ENCODE measurements at places on chromosomes 5 and 9. TPM values are rescaled to one million over a fixed set of nuclear protein-coding genes. Genes with fewer than 3 reads are reported as not detected.

GRCh38 chr5:27328480-27328879, 290.1 kb upstream of the CDH9 start:
- no peak for DNase-seq

The COL23A1 gene
- polyA plus RNA-seq = 1.6 TPM

The INSL6 gene
- not detected for polyA plus RNA-seq

The CYLC2 gene
- not detected for polyA plus RNA-seq

GRCh38 chr5:2514484-2514883, 237.0 kb downstream of the IRX2 start:
- DNase-seq = no peak

The MARVELD2 gene
- 6.2 TPM for polyA plus RNA-seq

- no peak for DNase-seq
Measured at GRCh38 chr5:127056896-127057295, 16.4 kb downstream of the C5orf63 start.

GRCh38 chr5:67771221-67771620, 444.3 kb upstream of the PIK3R1 start:
- DNase-seq = no peak

DNA sequence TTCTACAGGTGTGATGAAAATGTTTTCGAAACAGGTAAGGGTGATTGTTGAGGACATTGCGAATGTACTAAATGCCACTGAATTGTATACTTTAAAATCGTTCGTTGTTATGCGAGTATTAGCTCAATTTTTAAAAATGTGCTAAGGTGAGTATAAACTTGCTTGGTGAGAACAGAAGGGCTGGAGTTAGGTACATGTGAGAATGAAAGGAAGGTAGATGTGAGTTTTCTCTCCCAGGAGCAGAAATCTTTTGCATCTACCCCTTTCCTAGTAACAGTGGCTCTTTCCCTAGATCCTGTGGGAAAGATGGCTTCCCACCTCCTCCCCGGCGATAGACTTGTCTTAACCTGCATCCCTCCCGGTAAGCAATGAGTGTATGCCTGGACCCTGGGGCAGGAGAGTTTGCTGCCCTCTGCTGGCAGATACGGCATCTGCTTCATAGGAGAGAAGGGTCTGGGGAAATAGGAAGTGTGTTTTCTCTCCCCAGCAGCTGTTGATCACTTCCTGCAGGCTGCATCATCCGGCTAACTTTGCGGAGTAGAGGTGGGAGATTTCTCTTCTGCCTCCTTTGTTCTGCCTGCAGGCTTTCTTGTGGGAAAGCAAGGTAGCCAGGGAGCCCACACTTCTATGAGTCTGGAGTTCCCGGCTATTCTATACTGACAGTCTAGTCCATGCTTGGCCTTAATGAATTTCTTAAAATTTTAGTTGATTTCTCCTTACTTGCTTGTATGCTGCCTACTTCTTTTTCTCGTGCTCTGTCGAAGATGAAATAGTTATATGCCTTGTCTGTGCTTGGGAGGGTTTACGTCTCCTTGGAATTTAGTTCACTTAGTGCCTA, 373.3 kb upstream of the SEMA6A start:
- peak; percentile 76 for DNase-seq

- peak; percentile 65 for DNase-seq
Measured at GRCh38 chr9:101387871-101388506, 3.2 kb upstream of the BAAT start.

- DNase-seq = no peak
Measured at GRCh38 chr9:122336866-122337555, 33.8 kb upstream of the PTGS1 start.

The DMRT3 gene
- polyA plus RNA-seq = not detected

DNA sequence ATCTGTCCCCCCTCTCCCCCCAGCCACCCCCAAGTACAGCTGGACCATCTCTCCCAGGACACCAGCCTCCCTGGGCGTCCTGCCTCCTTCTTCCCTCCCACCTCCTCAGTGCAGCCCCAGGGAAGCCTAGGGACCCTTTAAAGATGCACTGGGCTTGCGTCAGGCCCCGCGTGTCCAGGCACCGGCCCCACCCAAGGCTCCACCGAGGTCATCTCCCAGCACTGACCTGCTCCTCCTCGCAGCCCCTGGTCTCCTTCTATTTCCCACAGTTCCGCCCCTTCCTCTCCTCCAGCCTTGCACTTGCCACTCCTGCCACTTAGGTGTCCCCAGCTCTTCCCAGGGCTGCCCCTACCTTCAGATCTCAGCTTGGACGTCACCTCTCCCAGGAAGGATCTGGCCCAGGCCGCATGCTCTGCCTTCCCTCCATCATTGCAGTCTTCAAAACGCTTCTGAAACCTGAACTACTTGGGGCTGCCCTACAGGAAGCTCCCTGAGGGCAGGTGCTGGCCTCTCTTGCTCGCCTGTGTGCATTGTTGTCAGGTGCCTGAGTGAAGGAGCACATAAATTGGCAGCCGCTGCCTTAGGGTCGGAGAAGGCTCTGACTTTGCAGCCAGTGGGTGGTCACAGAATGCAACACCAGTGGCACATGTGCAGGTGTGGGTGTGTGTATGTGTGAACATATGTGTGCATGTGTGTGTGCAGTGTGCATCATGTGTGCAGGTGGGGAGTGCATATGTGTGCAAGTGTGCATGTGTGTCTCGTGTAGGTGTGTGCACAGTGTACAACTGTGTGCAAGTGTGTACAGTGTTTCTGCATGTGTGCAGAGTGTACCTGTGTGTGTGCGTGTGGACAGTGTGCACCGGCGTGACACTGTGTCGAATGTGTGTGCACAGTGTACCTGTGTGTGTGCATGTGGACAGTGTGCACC, 152.9 kb downstream of the C9orf50 start:
- DNase-seq = no peak

The IFT74 gene
- polyA plus RNA-seq = 8.4 TPM

GRCh38 chr5:170737591-170737990, 45.9 kb upstream of the GABRP start:
- DNase-seq = no peak

The TICAM2 gene
- polyA plus RNA-seq = 0.27 TPM

The PCDHB3 gene
- not detected for polyA plus RNA-seq

The MSANTD3 gene
- polyA plus RNA-seq = 6.9 TPM

DNA sequence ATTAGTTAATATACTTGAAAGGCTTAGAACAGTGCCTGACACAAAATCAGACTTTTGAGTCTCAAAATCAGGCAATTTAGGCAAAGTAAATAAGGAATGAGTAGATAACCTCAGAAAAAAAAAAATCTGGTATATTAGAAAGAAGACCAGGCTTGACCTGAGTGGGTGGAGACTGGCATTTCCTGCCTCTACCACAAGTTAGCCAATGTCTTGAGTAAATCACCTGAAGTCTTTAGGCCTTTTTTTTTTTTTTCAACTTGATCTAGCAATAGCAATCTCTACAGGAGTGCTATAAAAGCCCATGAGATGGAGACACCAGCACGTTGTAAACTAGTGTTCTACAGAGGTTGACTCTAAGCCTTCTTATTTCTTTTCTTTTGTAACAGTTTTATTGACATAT, 104.2 kb upstream of the RASEF start:
- no peak for DNase-seq

GRCh38 chr9:94937214-94937903, 210.9 kb downstream of the AOPEP start:
- DNase-seq = peak; percentile 37

GRCh38 chr9:26292943-26293342, 599.7 kb downstream of the CAAP1 start:
- DNase-seq = no peak

- DNase-seq = no peak
Measured at GRCh38 chr5:168935183-168935582, 356.0 kb upstream of the PANK3 start.

GRCh38 chr5:124707520-124707919, 38.9 kb downstream of the ZNF608 start:
- DNase-seq = no peak

The TAS2R1 gene
- not detected for polyA plus RNA-seq

GRCh38 chr9:9729082-9729481, 883.7 kb downstream of the PTPRD start:
- DNase-seq = no peak

GRCh38 chr9:2161661-2162060, 146.5 kb downstream of the SMARCA2 start:
- no peak for DNase-seq

DNA sequence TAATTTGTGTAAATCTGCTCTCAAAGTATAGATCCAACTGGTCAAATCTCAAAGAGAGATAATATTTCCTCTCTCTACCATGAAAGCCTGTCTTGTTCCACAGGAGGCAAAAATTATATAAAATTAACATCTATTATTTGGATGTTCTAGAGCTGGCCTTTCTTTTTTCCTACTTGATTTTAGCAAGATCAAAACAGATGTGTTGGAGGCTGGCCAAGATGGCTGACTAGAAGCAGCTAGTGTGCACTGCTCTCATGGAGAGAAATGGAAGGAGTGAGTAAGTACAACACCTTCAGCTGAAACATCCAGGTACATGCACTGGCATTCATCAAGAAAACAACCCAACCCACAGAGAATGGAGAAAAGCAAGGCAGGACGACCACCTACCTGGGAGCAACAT, 298.6 kb upstream of the SLC24A2 start:
- DNase-seq = no peak

The TAF1L gene
- 0.03 TPM for polyA plus RNA-seq

DNA sequence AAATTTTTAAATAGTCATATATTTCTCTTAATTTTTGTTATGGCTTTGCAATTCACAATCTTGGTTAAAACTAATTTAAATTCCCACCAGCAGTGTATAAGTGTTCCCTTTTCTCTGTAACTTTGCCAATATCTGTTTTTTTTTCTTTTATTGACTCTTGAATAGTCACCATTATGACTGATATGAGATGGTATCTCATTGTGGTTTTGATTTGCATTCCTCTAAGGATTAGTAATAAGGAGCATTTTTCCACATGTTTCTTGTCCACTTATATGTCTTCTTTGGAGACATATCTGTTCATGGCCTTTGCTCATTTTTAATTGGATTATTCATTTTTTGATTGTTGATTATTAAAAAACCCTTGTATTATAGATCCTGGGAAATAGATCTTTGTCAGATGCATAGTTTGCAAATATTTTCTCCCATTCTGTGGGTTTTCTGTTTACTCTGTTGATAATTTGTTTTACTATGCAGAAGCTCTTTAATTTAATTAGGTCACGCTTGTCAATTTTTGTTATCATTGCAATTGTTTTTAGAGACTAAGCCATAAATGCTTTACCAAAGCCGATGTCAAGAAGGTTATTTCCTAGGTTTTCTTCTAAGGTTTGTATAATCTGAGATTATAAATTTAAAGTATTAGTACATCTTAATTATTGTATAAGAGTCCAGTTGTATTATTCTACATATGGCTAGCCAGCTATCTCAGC, 610.9 kb downstream of the CHSY3 start:
- DNase-seq = no peak

DNA sequence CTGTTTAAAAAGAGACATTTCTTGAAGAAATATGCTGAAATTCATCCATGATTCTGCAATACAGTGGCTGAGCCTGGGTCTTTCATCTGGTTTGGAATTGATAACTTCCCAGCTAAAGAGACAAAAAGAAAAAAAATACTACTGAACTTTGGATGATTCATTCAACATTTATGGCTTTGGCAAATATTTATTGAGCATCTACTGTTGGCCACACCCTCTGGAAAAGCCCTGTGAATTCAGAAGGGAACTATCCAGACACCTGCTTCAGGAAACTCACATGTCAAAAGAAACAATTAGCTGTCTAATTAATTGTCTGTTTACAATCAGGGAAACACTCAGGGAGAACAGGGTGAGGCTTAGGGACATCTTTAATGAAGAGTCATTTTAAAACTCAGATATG, 17.8 kb upstream of the ZNF622 start:
- DNase-seq = peak; percentile 82

The PCDHB4 gene
- polyA plus RNA-seq = 0.64 TPM

DNA sequence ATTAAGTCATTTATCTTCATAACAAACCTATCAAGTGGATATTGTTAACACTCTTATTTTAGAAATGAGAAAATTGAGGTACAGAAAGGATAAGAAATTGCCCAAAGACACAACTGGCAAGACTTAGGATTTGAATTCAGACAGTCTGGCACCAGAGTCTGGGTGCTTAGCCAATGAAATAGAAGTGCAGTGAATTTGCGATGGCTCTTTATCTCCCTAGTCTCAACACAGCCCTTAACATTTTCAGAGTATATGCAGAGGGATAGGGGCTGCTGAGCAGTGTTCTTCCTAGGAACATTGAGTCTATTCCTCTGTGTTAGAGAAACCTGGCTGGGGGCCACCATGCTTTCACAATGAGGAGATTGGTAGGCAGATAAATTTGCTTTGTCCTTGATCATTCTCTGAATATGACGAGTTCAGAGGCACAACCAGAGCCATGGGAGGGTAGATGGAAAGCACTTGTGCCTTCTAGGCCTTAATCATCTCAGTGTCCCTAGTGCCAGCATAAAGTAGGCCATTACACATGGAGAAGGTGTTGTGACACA, 6.1 kb upstream of the FSD1L start:
- no peak for DNase-seq

DNA sequence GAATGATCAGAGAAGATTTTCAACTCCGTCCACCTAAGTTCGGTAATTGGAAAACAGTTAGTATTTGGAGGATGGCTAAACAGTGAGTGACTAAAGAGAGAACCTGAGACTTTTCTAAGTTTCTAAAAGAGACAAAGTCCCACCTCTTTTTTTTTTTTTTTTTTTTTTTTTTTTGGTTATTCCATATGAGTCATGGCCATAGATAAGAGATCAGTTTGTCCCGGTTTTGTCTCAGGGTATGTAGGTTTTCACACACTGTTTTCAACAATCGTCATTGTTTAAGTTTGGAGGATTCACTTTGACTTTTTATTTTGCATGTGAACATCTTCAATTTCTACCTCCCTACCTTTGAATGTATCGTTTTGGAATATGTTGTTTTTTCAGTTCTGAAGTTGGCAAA, 85.9 kb downstream of the NTRK2 start:
- no peak for DNase-seq

- no peak for DNase-seq
Measured at GRCh38 chr5:136529081-136529480, 163.7 kb upstream of the TRPC7 start.

GRCh38 chr9:6785682-6786081, 27.9 kb downstream of the KDM4C start:
- no peak for DNase-seq

The FREM1 gene
- 14.5 TPM for polyA plus RNA-seq

- no peak for DNase-seq
Measured at GRCh38 chr5:148042881-148043280, 20.9 kb upstream of the SPINK5 start.

DNA sequence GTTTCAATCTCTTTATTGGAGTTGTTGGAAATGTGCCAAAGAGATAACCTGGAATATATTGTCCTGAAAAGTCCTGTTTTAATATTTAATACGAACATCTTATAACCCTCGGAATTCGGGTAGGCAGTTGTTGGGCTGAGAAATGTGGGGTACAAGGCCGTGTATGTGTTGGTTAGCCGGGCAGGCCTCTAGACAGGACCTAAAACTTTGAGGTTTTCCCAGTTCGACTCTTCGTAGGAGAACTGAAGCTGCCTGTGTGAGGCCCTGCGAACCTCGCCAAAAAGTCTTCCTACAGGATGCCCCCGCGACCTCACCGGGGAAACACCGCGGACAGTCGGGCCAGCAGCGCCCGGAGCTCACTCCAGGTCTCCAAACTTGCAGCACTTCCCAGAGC, 583 bp upstream of the TJP2 start:
- no peak for DNase-seq

GRCh38 chr5:127609957-127610356, 38.9 kb upstream of the CTXN3 start:
- no peak for DNase-seq
